Central memory CD8-positive, alpha-beta T cell (primary cell): ENCODE measurements at places on chromosomes 4 and X.

- DNase-seq = no peak
Observed at GRCh38 chrX:29947225-29947624, 268.1 kb upstream of the MAGEB2 start.

- no peak for DNase-seq
Observed at GRCh38 chr4:16508968-16509367, 282.7 kb upstream of the TAPT1 start.

- DNase-seq = no peak
Observed at GRCh38 chr4:41331224-41331623, 74.5 kb downstream of the UCHL1 start.

DNA sequence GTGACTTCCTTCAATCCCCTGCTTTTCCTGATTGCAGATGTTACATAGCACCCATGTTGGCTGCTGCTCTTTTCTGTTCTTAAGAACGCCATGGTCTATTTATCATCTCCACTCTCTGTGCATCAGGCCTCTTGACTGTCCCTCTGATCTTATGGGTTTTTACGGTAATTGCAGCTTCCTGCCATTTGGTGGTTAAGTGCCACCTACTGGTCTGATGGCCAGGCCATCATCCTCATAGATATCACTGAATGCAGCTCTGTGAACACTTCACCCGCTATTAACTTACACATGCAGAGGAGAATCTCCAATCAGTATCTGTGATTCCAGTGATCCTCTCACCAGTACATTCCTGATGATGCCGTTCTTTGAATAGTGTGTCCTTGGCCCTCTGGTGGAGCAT, 382.4 kb downstream of the TRAM1L1 start:
- DNase-seq = no peak

DNA sequence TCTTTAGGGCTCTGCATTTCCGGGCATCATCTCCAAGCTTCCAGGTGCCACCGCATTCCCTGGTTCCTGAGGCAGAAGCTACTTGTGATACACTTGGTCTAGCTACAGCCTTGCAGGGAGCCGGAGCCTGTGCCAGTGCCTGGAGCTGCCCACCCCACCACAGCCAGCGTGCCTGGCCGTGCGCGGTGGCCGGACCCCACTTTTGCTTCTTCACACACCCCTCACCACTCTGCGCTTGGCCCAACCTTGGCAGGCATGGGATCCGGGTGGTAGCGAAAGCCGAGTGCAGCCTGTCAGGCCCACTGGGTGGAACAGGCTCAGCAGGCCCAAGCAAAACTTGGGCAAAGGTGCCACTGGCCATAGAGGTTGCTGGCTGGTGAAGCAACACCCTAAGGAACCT, 823.7 kb downstream of the GLUD2 start:
- no peak for DNase-seq

GRCh38 chrX:103999234-103999633, 14.3 kb downstream of the H2BW1 start:
- no peak for DNase-seq

DNA sequence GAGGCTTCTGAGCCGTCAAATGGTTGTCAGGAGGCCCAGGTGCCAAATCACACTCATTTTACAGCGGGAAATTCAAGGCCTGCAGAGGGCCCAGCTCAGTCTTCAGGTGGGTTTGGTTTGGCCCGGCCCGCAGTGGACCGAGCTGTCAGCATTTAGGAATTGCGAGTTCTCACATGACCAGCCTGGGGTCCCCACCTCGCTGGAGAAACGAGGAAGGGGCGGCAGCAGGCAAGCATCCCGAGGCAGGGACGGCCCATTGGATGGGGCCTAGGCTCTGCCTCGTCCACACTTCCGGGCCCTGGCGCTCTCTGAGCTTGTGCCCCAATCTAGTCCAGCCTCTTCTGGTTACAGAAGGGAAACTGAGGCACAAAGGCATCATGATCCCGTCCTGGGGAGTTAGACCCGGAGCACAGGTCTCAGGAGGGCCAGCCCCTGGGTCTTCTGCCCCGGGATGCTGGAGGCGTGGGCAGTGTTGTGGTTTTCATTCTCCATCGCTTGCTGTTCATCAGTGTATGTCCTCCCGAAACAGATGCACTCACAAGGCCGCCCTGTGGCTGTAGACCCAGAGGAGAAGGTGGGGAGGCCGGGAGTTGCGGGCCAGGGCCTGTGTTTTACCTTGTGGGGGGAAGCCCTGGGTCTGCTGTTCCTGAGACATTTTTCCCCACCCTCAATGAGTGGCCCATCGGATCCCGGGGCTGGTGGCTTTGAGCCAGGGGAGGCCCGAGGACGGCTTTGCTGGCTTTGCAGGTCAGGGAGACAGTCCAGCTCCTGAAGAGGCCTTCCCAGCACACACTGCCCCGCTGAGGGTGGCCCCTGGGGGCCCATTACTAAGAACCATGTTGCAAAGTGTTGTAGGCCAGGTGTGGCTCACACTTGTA, 8.9 kb downstream of the PSAPL1 start:
- no peak for DNase-seq

DNA sequence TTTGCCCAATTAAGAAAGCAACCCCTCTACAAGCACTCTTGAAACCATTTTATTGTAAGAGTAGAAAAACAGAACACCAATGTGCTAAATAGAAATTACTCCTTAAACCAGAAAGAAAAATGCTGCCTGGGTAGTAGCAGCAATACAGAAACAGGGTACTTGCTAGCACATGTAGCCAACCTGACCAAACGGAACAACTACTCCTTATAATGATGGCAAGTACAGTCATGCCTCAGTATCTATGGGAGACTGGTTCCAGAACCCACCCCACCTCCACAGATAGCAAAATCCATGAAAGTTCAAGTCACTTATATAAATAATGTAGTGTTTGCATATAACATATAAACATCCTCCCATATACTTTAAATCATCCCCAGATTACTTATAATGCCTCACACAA, 168.8 kb downstream of the ATRX start:
- no peak for DNase-seq

- DNase-seq = no peak
Observed at GRCh38 chrX:51759055-51759839, 16.0 kb downstream of the GSPT2 start.

GRCh38 chr4:176791591-176792325, 964 bp downstream of the VEGFC start:
- no peak for DNase-seq

DNA sequence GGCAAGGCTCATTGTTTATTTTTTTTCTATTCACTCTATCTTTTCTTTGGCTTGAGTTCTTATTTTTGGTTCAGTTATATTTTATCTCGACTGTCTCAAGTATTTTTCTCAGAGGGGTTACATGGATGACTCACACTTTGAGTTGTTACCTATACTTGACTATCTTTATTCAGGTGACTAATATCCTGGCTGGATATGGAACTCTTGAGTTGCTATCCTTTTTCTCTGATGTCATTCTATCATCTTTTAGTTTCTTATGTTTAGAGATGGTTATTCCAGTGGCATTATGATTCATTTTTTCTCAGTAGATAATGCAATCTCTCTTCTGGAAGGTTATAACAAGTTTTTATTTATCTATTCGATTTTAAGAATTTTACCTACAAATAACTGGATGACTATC, 117.9 kb downstream of the COX18 start:
- no peak for DNase-seq

- DNase-seq = no peak
Observed at GRCh38 chr4:104490096-104490769, 4.5 kb downstream of the CXXC4 start.

- no peak for DNase-seq
Observed at GRCh38 chr4:3709846-3710441, 56.2 kb upstream of the ADRA2C start.

- DNase-seq = no peak
Observed at GRCh38 chr4:87327136-87327535, 4.5 kb upstream of the HSD17B13 start.

DNA sequence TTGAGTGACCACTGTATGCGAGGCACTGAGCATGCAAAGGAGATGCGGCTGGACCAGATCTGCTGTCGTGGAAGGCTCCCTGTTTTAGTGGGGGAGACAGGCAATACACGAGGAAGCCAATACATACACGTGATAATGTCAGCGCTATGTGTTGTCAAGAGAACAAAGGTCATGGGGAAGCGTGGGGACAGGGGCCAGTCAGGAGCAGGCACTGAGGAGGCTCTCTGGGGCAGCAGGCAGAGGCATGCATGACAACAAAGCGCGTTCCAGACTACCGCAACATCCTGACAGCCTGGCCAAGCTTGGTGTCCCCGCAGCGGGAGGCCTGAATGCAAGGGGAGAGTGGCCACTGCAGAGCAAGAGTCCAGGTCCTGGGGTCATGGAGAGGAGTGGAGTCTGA, 61.9 kb downstream of the DCTD start:
- DNase-seq = no peak

GRCh38 chrX:10021461-10022272, 54.5 kb downstream of the CLDN34 start:
- no peak for DNase-seq

DNA sequence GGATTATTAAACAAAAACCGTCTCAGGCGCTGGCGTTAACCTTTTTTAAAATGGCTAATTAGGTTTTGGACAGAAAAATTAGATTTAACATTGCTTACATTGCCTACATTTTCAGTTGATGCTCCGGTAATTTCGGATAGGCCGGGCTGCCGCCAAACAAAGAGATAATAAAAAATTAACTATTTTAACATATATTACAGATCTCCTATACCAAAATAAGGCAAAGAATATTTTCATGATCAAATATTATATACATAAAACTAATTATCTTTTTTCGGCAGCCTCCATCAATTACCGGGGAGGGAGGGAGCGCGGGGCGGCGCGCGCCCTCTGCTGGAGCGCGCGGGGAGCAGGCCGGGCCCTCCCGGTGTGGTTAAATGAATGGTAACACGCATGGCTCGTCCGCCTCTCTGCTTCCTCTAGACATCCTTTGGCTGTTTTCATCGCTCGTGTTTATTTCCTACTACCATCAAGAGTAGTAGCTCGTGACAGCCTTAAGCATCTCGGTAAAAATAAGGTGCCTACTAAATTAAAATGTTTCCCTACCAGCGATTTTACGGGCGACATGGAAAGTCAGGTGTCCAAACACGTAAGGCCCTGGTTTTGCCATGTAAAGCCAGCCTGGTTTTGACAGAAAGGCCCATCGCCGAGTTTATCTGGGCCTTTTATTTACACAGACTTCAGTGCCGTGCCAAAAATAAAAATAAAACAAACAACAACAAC, 52.4 kb upstream of the TMEM33 start:
- DNase-seq = no peak

DNA sequence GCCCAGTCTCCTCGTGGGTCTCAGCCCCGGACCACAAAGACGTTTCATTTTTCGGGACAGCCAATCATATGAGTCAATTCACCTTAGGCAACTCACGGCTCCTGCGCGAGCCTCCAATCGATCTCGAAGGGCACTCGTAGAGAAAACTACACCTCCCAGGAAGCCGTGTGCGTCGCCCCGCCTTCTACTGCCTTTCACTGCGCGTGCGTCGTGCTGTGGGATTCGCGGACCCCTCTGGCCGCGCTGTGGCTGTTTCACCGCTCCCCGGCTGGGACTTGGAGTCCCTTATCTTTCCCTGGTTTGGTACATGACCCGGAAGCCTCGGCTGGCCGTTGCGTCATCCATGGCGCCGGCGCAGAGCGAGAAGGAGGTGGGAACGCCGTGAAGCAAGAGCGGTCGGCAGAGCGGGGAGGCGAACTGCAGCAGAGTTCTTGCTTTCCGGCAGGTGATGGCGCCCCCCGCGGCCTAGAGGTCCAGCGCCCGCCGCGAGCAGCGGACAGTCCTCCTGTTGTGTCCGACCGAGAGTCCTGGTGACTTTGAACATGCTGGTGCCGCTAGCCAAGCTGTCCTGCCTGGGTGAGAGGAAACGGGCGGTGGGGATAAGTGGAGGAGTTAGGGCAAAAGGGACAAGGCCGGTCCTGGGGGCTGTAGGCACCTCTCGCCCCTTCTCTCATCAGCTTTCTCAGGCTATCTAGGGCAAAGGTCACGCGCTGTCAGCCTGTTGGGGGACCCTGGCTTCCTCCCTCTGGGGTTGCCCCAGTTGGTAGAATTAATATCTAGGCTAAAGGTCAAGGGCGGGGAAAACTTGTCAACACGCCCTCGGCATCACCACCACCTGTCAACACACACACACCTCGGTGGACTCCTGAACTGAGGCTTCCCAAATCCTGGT, at the start of gene ETFDH:
Gene ETFDH, plus strand, starts transcription at position 382 of the 892 bp plus-strand sequence. Its CDS starts 161 bp downstream, at position 543.
- peak; percentile 97 for DNase-seq

- DNase-seq = no peak
Observed at GRCh38 chrX:134423606-134424005, 36.4 kb upstream of the HPRT1 start.

DNA sequence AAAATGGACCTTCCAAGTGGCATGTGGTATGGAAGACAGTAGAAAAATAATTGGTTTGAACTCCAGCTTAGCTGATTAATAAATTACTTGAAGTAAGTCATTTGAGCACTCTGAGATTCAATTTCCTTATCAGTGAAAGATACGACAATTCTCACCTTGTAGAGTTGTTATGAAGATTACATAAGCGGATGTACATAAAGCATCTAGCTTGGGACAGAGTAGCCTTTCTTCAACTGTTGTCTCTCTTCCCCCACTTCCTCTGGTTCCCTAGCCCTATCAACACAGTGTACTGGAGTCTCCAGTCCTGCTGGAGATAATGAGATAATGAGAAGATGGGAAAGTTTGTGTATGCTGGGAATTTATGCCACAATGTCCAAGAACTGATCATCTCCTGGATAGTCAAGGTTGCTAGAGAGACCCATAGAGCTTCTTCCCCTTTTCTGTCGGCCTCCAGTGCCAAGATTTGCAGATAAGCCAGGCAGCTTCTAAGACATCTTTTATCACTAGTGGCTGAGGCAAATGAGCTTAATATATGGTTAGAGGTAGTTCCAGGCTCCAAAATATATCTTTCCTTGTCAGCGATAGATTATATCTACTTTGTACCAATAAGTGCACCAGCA, 33.9 kb downstream of the VSIG4 start:
- DNase-seq = no peak

- DNase-seq = no peak
Observed at GRCh38 chr4:136476753-136477152, 1055.5 kb downstream of the PCDH18 start.

GRCh38 chrX:128754130-128754529, 701.9 kb upstream of the ACTRT1 start:
- no peak for DNase-seq

GRCh38 chr4:83082777-83083176, 31.8 kb downstream of the PLAC8 start:
- DNase-seq = no peak

- no peak for DNase-seq
Observed at GRCh38 chrX:45186643-45187026, 14.0 kb downstream of the DIPK2B start.

GRCh38 chr4:153785910-153786721, 2.8 kb downstream of the SFRP2 start:
- no peak for DNase-seq

DNA sequence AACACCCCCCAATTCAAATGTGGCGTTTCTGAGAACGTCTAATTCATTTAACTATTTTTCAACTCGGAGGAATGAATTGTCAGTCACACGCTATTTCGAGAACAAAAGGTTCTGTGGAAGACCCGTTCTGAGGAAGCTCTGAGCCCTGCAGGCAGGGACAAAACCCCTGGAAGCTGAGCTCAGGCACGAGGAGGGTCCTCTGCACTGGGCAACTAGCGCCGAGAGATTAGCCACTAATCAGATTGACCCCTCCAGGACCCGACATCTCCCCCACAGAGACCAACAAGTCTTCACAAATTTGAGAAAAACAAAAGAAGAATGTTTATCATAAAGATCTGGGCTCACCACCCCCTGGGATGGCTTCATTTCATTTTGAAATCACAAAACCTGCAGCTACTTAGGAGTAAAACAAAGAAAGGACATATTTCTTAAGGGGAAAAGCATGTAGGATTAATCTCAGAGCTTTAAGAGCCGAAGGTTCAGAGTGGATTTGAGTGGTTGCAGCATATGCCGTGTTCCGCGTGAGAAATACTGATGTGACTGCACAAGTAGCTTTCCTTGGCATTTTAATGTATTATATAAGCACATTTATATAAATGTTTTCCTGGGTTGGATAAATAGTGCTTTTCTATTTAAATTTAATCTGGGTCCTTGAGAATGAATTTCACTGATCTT, 41.8 kb downstream of the ADRA2C start:
- no peak for DNase-seq
